NCI-H526 treated with DMSO at 0.1 percent for 48 hours (cell line): ENCODE measurements at places on chromosomes 2 and 18.

GRCh38 chr2:15389895-15390294 is 171.2 kb downstream of the NBAS start:
- no peak for DNase-seq

DNA sequence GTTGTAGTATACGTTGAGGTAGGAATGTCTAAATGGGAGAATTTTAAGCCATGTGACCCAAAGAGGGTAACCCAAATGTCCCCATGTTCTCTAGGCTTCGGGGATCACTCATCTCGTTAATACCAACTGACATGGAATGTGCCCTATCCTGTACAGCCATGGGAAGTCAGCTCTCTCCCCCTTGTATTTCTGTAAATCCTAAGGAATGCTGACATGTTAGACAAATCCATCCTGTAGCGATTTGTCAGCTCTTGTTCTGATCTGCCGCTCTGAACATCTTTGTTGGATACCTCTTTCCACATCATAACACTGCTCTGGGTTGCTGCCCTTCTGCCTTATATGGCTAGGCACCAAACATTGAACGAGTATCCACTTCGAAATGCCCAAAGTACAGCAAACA is 350.6 kb downstream of the RND3 start:
- no peak for DNase-seq

- DNase-seq: no peak
Measured at GRCh38 chr2:31386172-31386571, 28.4 kb downstream of the XDH start.

DNA sequence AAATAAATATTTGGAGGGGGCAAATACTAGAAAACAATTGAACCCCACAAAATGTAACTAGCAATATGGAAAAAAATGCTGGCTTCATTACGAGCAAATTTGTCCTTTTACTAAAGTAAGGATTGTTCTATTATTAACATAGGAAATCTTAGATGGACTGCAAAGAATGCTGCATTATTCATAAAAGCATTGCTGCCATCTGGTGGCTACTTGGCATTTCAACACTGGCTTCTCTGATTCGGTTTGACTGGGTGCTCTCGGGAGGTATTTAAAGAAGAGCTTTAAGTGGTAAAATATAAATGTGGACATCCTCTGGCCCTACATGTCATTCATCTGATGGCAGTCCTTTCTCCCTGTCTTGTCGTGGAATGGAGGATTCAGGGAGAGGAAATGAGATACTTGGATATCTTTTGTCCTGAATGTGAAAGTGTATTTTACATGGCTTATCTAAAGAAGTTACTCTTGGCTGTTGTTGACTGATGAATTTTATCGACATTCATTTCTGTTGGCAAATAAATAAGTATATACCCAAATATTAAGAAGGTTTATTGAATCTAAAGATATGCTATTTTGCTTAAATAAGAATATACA is 130.2 kb downstream of the ARHGAP15 start:
- peak; percentile 69 for DNase-seq

DNA sequence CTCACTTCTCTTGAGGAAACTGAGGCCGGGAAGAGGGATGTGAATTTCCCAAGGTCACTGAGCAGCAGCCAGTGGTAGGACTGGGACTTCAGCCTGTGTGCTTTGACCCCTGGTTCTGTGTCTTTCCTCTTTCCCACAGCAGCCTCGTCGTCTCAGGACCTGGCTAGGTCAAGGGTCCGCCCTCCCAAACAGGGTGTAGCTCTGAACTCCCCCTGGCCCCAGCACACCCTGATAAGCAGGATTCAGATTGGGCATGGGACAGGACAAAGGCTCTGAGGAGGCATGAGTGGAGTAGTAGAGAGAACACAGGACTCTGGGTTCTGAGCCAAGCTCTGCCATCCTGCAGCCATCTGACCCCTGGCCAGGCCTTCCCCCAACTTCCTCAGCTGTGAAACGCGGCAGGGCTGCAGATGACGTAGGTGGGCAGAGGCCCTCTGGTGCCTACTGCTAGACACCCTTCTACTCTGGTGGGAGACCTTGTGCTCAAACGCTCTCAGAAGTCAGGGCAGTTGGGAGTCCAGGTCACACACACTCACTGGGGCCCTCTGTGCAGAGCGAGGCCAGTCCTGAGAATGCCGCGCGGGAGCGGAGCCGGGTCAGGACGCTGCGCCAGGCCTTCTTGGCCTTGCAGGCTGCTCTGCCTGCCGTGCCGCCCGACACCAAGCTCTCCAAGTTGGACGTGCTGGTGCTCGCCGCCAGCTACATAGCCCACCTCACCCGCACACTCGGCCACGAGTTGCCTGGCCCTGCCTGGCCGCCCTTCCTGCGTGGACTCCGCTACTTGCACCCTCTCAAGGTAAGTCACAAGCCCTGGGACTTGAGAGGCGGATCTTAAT is 984 bp downstream of the TCF23 start:
- no peak for DNase-seq

DNA sequence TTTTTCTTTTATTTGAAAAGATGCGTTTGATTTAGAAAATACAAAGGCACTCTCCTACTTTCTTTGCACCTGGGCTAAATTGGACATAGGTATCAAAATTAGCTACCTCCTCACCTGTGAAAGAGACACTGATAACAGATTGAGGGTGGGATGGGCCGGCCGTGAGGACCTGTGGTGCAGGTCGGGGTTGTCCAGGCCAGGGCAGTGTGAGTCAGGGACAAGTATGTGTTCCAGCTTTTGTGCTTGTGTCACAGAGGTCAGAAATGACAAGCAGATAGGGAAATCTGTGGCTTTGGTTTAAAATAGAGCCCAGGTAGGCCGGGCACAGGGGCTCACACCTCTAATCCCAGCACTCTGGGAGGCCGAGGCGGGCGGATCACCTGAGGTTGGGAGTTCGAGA is 22.6 kb downstream of the MYL12B start:
- no peak for DNase-seq

GRCh38 chr2:205903549-205904129 is 182.3 kb downstream of the INO80D start:
- no peak for DNase-seq

- no peak for DNase-seq
Measured at GRCh38 chr2:216992056-216992675, 132.3 kb upstream of the TNP1 start.

- no peak for DNase-seq
Measured at GRCh38 chr2:157785200-157785599, 90.9 kb downstream of the ACVR1 start.

- no peak for DNase-seq
Measured at GRCh38 chr18:23226930-23227725, 91.8 kb downstream of the CABLES1 start.

GRCh38 chr2:61512768-61513398 is 25.3 kb downstream of the XPO1 start:
- no peak for DNase-seq

- DNase-seq: no peak
Measured at GRCh38 chr2:217222309-217222910, 362.5 kb upstream of the TNP1 start.

GRCh38 chr2:200498402-200499162 is 11.3 kb downstream of the KCTD18 start:
- DNase-seq: no peak

- no peak for DNase-seq
Measured at GRCh38 chr18:45602926-45603325, 12.3 kb upstream of the SLC14A2 start.

DNA sequence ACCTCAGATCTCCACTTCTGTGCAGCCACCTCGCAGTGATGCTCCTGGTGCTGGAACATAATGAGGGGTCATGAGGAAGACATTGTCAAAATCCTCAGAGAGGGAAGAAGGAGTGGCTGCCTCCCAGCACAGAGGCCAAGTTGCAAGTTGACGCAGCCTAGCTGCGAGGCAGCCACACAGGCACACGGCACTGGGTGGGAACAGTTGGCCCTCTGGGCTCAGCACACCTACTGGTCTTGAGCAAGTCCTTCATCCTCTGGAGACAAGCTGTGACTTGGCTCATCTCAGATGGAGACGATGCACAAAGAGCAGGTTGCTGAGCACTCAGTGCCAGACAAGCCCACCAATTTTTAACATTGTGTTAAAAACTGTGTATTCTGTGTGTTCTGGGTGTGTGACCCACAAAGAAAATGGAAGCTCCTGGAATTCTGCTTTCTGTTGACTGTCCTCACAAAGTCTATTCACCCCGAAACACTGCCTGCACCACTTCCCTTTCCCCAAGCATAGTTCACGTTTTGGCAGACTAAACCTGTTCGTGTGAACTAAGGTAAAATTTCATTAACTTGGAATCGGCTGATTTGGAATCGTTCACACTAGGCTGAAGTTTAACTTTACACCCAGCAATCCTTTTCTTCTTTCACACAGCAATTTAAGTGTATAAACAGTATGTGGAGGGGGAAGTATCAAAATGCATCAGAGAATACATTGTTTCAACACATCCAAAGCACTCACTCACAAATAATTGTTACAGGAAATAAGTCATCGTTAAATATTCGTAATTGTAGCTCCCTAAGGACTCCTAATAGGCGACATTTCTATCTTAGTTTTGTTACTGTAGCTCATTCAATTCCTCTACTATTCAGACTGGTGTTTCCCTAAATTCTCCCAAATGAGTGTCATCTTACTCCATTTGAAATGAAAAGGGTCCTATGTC is 266.6 kb upstream of the ID2 start:
- no peak for DNase-seq

DNA sequence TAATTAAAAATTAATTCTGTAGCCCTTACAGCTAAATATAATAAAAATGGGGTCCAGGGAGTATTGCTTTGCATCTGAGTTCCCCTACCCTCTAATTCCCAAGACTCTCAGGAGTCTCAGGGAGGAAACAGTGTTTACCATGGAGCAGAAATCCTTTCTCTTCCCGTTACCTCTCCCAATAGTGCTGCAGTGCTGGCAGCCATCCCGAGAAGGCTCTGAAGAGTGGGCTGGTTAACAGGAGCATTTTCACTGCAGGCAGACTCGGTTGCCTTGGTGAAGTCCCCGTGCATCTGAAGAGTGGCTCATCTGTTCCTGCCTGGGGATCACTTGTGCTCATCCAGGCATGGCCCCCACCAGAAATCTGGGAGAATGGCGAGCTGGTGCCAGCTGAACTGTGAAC is 41.8 kb upstream of the TMEM178A start:
- no peak for DNase-seq
